ENCODE measurements at places on chromosomes 3 and 15.

DNA sequence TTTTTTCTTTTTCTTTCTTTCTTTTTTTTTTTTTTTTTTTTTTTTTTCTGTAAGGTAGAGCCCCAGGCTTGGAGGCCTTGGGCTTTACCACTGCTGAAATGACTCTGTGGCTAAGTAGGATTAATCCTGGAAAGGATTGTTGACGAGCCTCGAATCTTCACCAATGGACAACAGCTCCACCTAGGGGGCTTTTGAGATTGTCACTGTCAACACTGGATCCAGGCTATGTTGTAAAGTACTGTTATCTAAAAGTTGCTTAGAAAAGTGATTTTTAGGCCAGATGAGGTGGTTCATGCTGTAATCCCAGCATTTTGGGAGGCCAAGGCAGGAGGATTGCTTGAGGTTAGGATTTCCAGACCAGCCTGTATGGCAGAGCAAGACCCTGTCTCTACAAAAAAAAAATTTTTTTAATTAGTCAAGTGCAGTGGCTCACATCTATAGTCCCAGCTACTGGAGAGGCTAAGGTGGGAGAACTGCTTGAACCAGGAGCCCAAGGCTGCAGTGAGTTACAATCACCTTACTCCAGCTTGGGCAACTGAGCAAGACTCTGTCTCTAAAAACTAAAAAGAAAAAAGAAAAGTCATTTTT, 41.6 kb downstream of the KLHL18 start:
- DNase-seq = peak; percentile 4

GRCh38 chr15:68031404-68031803, 22.7 kb upstream of the PIAS1 start:
- no peak for DNase-seq

DNA sequence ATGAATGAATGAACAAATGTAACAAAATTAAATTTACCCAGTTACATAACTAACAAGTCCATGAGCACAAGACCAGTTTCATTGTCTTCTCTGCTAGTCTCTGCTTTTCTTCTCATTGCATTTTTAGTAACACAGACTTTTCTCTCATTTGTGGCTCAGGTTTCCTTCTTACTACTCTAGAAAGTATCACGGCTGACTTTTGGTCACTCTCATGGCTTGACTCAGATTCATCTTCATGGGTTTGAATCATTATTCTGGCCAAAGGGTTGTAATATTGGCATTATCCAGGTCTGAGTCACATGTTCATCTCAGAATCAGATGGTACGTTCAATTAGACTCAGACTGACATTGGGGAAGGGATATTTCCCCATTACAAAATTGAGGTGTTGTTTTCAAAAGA, 121.5 kb upstream of the SATB1 start:
- no peak for DNase-seq

GRCh38 chr15:50698101-50698500, 11.5 kb upstream of the TRPM7 start:
- DNase-seq = no peak

- no peak for DNase-seq
Measured at GRCh38 chr3:43346978-43347749, 60.8 kb downstream of the SNRK start.

- DNase-seq = no peak
Measured at GRCh38 chr15:46703871-46704637, 1013.3 kb upstream of the SEMA6D start.

DNA sequence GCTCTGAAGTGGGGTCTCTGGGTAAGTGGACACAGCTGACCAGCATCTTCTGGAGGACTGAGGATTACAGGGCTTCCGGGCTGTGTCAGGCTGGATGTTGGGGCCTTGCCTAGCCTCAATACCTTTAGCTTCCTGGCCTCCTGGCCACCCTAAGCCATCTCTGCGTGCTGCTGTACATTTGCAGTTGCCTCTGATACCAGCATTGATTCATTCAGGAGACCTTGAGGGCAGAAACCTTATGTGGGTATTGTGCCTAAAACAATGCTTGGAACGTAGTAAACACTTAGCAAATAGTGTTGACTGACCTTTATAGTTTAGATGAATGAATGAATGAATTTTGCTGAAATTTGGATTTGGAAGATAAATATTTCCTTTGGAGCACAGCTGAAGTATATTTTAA, 97.0 kb downstream of the FLNB start:
- DNase-seq = no peak

DNA sequence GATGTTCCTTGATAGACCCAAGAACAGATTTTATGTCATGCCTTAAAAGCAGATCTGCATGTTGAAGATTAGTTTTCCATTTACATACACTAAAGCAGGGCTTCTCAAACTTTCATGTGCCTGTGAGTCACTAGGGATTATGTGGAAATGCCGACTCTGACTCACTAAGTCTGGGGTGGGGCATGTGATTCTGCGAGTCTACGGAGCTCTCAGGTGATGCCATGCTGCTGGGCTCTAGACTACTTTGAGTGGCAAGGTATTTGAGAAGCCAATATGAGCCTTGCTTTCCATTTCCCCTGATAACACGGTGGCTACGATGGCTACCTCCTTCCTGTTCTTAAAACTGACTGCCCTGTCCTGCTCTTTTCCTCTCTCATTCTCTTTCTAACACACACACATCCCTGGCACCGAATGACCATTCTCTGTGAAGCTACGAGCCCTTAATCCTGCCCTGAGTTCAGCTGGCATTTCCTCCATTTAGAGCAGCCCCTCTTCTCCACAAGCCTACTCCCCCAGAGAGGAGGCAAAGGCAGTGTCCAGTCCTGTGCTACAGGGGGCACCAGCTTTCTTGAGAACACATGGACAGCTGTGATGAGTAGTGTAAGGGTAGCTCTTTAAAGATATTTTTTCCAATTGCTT, 39.7 kb upstream of the PYGO1 start:
- no peak for DNase-seq

GRCh38 chr3:64184621-64185020, 40.6 kb downstream of the PRICKLE2 start:
- DNase-seq = no peak

- no peak for DNase-seq
Measured at GRCh38 chr3:194852345-194852744, 166.7 kb downstream of the FAM43A start.

GRCh38 chr3:83048556-83048955, 1287.1 kb upstream of the GBE1 start:
- DNase-seq = no peak

DNA sequence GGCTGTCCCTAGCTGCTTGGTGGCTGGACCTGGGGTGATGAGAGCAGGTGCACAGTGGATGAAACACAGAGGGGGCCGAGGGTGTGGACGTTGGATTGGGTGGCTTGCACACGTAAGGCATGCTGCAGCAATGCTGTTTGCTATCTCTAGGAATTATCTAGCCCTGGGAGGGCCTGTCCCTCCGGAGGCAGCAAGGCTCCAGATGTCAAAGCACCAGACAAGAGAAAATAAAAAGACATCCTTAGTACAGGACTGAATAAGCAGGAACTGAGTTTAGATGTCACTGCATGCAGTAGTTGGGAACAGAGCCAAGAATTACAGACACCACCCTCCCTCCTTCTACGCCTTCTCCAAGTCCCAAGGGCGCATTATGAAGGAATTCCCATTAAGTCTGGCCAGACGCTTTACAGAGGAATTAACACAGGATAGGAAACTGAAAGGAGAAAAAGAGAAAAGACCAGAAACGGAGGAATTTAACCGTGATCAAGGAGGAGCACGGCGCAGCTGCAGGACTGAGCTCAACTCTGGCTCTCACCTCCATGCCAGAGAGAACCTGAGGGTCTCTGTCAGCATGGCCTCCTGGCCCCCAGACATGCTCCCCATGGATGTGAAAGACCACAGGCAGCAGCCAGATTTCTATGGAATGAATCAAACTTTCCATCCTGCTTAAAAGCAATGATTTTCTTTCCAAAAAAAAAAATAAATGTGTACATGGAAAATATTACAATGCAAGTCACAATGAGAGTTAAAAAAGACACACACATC, 13.8 kb downstream of the ATP10A start:
- no peak for DNase-seq

GRCh38 chr3:15616053-15616452, 14.5 kb downstream of the BTD start:
- no peak for DNase-seq

DNA sequence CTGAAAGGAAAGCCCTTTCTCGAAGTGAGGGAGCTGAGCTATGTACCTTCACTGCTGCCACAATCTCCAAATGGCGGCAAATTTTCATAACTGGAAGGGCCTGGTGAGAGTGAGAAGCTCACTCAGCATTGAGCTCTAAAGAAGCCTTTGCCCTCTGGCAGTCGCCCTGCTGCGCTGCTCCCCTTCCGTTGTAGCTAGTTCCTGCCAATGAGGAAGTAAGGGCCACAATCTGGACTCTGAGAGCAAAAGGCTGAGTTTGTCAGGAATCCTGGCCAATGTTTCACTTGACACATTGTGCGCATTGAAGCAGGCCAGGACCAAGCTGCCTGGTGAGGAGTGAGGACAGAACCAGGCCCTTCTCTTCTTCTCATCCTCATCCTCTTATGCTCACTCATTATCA, 579.5 kb downstream of the PDCD6IP start:
- no peak for DNase-seq

DNA sequence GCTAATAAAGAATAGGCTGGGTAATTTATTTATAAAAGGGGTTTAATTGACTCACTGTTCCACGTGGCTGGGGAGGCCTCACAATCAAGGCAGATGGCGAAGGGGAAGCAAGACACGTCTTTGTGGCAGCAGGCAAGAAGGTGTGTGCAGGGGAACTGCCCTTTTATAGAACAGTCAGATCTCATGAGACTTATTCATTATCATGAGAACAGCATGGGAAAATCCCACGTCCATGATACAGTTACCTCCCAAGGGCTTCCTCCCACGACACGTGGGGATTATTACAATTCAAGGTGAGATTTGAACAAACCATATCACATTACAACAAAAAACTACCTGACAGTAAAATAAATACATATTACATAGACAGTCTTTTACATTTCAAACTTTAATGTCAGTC, 414.9 kb downstream of the NAALADL2 start:
- no peak for DNase-seq

Measured in activated CD8-positive, alpha-beta memory T cell treated with anti-CD3 and anti-CD28 coated beads for 1 hour (primary cell).